Stimulated activated CD8-positive, alpha-beta memory T cell treated with anti-CD3 and anti-CD28 coated beads, Interleukin-7, amount 100 ng/mL, for 1 hour (primary cell): ENCODE measurements at places on chromosomes 2 and 18.

- no peak for DNase-seq
These were observed 2.5 kb downstream of the TLK1 start for GRCh38 chr2:171158036-171158789.

GRCh38 chr2:74291886-74292621, 51.2 kb downstream of the SLC4A5 start:
- no peak for DNase-seq

- no peak for DNase-seq
These were observed 11.5 kb upstream of the BIN1 start for GRCh38 chr2:127118467-127118866.

DNA sequence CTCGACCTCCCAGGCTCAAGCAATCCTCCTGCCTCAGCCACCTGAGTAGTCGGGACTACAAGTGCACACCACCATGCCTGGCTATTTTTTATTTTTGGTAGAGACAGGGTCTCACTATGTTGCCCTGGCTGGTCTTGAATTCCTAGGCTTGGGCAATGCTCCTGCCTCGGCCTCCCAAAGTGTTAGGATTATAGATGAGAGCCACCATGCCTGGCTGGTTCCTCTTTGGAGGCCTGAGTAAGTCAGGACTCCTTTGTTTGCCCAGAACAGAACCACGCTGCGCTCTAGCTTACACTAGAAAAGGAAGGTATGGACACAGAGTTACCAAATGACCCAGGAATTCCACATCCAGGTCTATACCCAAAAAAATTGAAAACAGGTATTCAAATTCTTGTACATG, 135.9 kb upstream of the SLC1A4 start:
- DNase-seq: no peak

DNA sequence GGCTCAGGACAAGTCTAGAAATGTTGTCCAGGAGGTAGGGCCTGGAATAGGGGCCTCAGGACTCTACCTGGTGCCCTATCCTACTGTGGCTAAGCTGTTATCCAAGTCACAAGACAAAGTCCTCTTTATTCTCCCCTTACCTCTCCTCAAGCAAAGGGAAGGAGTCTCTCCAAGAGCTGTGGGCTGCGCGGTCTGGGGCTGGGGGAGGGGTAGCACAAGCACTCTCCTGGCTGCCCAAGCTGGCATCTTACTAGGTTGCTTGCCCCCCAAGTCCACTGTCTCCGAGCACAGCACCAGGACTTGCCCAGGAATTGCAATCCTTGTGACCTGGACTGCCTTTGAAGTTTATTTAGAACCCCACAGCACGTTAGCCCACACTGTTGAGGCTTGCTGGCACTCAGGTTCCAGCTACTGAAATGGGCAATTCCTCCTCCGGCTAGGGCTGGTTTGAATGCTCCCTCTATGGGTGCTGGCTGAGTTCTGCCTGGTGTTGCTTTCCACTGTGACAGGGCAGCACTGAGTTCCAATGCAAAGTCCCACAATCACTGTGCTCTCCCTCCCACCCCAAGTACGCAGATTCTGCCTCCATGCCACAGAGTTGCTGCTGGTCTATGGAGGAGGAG, 18.5 kb downstream of the DHRS9 start:
- no peak for DNase-seq

DNA sequence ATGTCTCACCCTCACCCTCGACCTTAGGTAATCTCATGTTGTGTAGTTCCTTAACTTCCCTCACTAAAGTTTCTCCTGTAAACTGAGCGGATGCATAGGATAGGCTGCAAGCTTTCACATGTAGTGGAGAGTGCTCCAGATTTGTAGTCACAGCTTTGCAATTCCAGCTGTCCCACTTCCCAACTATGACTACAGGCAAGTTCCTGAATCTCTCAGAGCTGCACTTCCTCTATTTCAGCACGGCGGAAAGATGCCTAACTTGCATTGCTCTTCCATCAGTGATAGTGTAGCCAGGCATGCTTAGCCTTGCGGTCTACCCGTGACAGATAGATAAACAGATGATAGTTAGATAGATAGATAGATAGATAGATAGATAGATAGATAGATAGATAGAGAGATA, 183.1 kb upstream of the CCDC68 start:
- no peak for DNase-seq

DNA sequence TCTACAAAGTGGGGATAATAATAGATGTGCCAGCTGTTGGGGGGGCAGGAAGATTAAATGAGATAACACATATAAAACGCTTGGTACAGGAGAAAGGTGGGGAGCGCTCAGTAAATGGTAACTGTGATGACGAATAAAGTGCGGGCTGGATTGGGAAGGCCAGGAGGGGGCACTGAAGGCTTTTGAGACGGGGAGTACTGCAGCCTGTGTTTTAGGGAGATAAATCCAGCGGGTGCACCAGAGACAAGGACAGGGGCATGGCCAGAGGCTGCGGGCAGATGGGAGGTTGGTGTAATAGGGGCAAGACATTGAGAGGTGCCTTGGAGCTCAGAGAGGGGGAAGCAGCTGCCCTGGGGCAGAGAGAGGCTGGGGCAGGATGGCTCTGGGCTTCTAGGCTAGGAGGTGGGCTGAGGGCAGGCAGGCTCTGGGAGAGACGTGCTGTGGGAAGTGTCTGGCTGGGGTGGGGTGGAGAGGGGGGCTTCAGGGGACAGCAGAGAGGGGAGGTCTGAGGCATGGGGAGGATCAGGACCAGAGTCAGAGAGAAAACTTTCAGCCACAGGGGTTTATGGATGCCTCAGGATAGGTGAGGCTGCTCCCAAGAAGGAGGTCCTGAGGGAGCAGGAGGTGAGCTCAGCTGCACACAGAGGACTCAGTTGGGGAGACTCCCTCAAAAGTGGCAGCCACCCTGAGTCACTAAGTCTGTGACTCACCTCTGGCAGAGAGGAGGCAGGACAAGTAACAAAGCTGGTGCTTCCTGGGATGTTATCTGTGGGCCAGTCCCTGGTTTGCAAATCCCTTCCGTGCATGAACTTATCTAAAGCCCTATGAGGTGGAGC, 18.8 kb downstream of the TEX44 start:
- DNase-seq: no peak

- DNase-seq: no peak
These were observed 13.3 kb upstream of the CDH7 start for GRCh38 chr18:65737471-65737955.

- no peak for DNase-seq
These were observed 43.6 kb upstream of the ZNF804A start for GRCh38 chr2:184554736-184555135.

DNA sequence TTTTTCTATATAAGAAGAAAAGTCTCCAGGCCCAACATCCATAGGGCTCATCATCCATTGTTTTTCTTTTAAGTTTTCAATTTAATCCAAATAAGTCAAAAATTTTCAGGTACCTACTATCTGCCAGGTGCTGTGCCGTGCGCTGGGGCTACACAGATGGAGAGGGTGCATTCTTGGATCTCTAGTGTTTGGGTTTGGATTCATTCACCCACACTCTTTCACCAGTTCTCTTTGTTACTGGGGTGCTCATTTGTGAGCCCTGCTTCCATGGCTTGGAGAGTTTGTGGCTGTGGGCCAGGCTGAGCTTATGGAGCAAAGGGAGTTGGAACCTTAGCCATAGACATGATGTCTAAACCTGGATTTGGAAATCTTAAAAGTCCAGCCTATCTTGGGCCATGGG, 51.0 kb downstream of the CDK15 start:
- no peak for DNase-seq

GRCh38 chr2:9919512-9919911, 32.0 kb upstream of the GRHL1 start:
- DNase-seq: no peak

DNA sequence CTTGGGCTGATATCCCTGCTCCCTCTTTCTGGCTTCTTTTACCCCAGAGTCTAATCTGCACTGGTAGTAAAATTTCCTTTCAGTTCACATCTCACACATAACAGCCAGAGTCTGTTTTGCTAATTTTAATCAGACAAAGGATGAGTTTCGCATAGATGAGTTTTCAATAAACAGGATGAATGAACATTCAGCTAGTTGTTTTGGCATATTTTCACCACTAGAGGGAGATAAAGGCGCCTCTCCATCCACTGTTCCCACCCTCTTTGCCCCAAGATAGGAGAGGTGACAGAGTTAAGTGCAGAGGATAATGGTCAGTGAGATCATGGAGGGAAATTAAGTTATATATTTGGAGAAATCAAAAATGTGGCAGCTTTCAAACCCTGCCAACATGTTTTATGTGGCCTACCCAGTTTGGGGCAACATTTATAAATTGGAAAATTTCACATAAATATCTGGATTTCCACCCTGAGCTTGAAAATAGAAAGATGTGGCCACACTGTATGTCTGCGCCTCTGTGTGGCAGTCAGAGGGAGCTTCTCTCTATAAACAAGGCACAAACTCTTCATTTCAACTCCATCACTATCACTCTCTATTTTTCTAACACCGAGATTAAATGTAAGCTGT, 48.5 kb upstream of the DTNA start:
- no peak for DNase-seq

DNA sequence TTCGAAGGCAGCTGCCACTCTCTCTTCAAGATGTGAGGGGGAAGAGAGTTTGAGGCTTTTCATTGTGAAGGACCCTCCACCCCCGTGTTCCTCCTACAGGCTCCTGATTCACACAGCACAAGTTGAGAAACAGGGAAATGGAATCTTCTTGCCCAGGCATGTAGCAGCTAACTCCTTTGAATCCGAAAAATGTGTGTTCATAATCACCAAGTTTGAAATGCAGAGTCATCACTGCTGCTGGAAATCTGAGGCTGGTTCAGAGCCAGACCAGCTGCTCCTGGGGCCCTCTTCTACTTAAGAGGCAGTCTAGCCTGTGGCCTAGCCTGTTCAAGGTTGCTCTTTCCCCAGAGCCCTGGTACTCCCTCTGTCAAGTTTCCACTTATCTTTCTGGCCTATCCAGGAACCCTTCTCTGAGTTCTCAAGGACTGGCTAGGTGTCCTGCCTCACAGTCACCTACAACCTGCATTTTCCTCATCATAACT, 166.4 kb downstream of the TMEM247 start:
- no peak for DNase-seq

DNA sequence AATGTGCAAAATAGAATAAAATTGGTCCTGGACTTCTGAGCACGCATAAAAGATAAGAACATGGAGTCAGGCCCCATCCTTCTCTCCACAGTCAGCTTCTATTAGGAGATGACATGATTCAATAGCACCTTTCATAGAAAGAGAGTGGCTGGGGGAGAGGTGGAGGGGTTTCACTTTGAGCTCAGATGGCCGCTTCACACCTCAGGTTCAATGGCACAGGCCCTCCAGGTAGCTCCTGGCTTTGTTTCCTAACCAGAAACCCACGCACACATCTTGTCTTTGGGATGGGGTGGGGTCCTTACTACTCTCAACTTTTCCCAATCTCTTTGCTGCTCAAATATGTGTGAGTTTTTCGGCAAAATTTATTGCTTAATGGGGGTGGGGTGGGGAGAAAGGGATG, 332.3 kb downstream of the CLIP4 start:
- DNase-seq: no peak

- no peak for DNase-seq
These were observed 112.9 kb downstream of the CLIP4 start for GRCh38 chr2:29227935-29228675.

DNA sequence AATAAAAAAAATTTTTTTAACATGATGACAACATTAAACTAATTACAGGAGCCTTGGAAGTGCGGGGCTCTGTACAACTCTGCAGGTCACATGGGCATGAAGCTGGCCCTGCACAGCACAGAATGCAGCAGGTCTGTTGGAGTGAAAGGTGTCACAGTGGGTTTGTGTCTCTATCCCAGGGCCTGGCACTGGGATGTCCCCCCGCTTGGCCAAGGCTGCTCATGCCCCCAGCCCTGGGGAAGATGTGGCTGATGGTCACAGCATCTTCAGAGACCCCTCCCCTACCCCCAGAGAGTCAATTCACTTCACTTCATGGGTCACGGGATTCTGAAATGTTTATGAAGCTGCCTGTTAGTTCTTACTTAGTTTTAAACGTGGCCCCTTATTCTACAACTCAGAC, 95.9 kb upstream of the TAF1B start:
- DNase-seq: no peak
